Muscle of leg (tissue), 16 donors: ENCODE measurements at places on chromosomes 4 and X.

DNA sequence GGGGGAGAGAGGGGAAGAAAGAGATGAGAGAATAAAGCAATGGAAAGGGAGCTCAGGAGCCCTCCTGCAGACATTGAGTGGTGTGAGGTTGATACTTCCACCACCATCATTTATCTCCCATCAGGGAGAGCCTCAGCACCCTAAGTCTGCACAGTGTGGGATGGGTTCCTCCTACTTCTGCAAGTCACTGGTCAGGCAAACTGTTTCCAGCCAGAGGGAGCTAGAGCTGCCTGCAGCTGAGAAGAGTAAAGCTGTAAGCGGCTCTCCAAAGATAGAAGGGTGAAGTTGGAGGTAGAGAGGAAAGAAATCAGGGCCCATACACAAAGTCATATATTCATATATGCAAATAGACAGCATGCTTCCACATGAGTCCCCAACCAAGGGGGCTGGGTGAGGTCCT, 21.9 kb upstream of the ZNF81 start:
- no peak for DNase-seq

- DNase-seq: no peak
Measured at GRCh38 chrX:154494715-154495114, 4.3 kb upstream of the SLC10A3 start.

GRCh38 chr4:122731676-122732075, 828 bp upstream of the BBS12 start:
- DNase-seq: no peak

GRCh38 chr4:68951806-68952585, 392 bp upstream of the UGT2A3 start:
- DNase-seq: no peak

DNA sequence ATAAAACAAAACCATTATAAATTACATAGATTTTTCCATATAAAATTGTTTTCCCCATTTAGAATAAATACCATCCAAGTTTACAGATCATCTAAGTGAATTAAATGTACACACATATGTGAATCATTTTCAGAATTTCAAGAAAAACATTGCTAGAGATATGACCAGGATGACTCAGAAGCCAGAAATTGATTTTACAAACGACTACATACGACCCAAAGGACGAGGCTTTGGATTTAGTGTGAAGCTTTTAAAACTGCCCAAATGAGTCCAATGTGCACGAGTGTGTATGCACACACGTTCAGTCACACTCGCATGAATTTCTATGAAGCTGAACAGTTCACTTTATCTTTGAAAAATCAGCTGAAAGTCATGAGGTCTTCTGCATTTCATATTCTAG, 37.9 kb downstream of the MFAP3L start:
- no peak for DNase-seq

GRCh38 chr4:122765692-122766352, 33.3 kb downstream of the BBS12 start:
- DNase-seq: no peak

DNA sequence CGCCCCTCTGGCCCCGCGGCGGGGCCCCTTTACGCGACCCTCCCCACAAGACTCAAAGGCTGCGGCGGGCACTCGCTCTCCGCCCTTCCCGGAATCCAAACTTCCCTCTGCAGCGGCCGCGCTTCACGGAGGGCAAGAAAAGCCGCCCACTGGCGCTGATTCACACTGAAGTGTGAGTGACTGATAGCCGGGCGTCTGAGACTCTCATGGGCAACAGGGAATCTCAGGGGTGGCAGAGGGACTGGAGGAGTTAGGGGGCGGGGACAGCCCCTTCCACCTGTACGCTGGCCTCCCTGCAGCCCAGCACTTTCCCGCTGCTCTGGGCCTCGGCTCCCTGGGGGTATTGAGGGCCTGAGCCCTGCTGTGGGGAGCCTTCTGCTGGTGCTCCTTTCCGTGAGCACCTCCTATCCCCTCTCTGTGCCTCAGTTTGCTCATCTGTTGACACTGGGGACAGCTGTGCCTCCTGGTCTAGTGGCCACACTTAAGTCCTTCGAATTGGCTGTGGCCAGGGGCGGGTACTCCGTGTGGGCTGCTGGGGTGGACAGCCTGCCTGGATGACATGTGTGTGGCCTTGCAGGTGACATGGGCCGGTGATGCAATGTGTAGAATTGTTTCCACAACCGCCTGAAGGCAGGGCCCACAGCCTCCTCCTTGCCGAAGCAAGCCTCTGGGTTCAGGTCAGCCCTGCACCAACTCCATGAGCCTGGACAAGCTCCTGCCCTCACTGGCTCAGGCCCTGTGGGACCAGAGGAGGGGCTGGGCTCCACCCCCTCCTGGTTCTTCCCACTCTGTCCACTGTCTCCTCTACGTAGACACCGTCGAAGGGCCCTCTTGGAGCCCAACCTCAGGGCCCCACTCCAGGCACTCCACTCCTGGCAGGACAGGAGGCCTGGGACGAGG, 951 bp downstream of the SH3BP2 start:
- peak; percentile 53 for DNase-seq

- DNase-seq: peak; percentile 64
Measured at GRCh38 chr4:181982437-181982836, 260.8 kb upstream of the TENM3 start.
